Stimulated activated CD4-positive, alpha-beta T cell treated with anti-CD3 and anti-CD28 coated beads, Interleukin-15, amount 100 ng/mL, for 48 hours (primary cell): ENCODE measurements at places on chromosomes 12 and 14.
A peak's percentile ranks its signal among the peaks of the same experiment; 100 is the strongest.

GRCh38 chr14:64761441-64762043, 57.3 kb downstream of the PLEKHG3 start:
- DNase-seq: no peak

- DNase-seq: no peak
Measured at GRCh38 chr12:29879606-29880308, 96.0 kb upstream of the TMTC1 start.

GRCh38 chr14:99032759-99033158, 239.2 kb downstream of the BCL11B start:
- no peak for DNase-seq

GRCh38 chr12:52521568-52522266, 1.5 kb upstream of the KRT5 start:
- DNase-seq: no peak

DNA sequence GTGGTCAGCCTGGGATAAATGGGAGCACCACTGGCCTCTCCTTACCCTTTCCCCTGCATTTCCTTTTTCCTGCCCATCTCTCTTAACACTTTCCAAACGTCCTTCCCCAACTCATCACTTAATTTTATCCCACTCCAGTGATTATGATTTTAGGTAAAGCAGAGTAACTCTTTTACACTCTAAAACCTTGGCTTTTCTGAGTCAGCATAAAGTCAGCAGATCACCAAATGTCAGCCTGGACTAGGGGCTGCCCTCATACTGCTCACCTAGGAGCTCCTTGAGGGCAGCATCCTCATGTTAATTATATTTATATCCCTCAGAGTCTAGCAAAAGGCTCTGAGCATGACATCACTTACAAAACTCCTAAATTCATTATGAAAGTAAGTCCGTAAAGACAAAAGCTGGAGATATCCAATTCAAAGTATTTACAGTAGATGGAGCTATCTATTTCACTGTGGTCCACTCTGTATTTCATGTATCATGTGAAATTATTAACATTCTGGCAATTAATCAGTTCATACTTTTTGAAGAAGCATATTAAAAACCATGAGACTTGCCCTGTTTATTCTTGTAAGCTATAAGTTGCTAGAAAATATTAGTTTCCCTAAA, 17.0 kb upstream of the DICER1 start:
- DNase-seq: no peak

- peak; percentile 69 for DNase-seq
Measured at GRCh38 chr12:89524541-89525304, at the start of gene GALNT4. GALNT4 (minus strand) TSS chr12:89524796; CDS start chr12:89524549, 247 bp downstream.

DNA sequence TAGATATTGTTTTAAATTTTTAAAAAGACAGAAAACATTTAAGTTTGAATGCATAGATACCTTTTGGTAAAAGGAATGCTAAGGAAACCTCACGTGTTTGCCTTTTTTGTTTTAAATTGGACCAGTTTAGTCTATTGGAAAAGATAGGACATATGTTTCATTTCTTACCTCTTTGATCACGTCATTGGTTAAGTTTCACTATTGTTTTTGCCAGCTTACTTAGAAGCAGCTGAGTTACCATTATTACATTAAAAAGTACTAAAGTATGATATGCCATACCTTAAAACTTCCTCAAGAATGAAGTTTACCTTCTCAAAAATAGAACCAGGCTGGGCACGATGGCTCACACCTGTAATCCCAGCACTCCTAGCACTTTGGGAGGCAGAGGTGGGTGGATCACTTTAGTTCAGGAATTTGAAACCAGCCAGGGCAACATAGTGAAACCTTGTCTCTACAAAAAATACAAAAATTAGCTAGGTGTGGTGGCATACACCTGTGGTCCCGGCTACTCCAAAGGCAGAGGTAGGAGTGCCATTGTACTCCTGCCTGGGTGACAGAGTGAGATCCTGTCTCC, 54.4 kb downstream of the SRGAP1 start:
- DNase-seq: no peak

DNA sequence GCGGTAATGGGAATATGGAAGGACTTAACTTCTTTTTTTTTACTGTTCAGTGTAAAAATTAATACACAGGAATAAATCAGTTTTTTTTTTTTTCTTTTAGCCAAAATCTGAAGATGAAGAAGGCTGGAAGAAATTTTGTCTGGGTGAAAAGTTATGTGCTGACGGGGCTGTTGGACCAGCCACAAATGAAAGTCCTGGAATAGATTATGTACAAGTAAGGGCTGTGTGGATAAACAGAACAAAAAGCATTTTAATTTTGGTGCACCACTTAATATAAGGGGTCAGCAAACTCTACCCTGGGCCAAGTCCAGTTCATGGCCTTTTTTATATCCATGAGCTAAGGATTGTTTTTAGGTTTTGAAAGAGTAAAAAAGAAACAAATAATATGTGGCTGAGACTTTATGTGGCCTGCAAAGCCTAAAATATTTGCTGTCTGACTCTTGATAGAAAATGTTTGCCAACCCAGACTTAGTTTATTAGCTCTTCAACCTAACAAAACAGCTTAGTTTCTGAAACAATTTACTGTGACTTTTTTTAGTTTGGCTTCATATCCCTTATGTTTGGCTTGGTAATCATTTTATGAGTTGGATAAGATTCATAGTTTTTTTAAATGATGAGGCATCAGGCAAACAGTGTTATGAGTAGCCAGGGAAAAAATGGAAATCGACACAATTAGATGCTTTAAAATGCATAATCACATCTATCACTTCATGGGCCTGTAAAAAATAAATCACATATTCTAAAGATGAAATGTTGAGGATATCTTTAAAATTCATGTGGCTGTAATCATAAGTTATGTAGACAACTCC, 8.4 kb downstream of the GEMIN2 start:
- no peak for DNase-seq

GRCh38 chr12:76864791-76865400, 13.9 kb downstream of the CSRP2 start:
- DNase-seq: no peak

GRCh38 chr14:72709916-72710611, 183.8 kb downstream of the DPF3 start:
- DNase-seq: no peak

DNA sequence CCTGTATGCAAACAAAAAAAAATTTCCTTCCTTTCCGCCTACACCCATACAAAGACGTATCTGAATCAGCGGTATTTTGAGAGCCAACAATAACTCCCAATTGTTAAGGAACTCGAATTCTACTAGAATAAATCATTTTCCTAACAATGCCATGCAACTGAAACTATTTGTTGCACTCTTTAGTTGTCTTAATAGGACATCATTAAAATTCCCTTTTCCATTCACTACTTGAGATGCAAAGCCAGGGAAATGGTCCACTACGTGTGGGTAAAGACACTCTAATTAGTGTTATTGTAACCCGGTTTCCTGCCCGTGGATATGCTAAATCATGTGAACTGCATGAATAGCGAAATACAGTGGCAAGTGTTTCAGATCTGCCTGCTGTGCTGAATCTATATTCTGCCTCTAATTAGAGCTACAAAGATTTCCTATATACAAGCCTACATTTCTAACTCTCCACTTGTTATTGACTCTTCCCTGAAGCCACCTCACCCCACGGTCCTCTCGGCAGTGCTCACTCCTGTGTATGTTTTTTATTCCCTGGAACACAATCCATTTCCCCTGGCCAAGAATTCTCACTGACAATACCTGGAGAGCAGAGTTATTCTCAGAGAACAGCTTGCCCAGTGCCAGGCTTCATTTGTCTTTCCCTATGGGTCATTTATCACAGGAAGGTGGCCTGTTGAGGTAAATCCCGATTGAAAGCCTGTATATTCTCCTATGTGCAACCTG, 168.3 kb downstream of the PAWR start:
- DNase-seq: no peak

GRCh38 chr12:11075642-11076041, 13.5 kb upstream of the TAS2R46 start:
- no peak for DNase-seq

DNA sequence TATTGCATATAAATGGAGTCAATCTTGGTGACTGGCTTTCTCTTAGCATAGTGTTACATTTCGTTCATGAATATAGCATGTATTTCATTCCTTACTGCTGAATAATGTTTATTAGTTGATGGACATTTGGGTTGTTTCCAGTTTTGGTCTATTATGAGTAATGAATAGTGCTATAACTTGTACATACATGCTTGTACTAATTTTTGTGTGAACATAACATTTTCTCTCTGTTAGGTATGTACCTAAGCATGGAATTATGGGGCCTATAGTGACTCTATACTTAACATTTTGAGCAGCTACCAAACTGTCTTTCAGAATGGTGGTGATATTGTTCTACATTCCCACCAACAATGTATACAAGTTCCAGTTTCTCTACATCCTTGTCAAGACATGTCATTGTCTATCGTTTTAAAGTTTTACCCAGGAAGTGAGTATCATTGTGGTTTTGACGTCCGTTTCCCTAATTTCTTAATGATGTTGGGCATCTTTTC, 23.1 kb downstream of the ATP2A2 start:
- DNase-seq: no peak

DNA sequence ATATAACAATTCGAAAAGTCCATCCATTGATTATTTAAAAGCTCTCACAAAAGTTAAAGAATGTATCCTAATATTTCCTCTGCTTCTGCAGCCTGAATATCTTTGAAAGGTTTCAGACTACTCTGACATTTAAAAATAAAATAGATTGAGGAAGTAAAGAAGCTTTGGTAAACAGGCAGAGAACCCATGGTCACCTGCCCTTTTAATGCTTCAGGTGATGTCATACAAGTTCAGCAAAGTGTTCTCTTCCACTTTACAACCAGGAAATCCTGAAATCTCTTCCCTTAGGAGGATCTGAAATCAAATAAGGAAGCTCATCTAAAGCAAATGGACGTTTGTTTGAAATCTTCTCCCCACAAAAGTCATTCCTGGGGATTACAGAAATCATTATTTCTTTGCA, 322.4 kb downstream of the PDZRN4 start:
- DNase-seq: no peak

GRCh38 chr14:37810094-37810801, 214.8 kb downstream of the TTC6 start:
- no peak for DNase-seq

DNA sequence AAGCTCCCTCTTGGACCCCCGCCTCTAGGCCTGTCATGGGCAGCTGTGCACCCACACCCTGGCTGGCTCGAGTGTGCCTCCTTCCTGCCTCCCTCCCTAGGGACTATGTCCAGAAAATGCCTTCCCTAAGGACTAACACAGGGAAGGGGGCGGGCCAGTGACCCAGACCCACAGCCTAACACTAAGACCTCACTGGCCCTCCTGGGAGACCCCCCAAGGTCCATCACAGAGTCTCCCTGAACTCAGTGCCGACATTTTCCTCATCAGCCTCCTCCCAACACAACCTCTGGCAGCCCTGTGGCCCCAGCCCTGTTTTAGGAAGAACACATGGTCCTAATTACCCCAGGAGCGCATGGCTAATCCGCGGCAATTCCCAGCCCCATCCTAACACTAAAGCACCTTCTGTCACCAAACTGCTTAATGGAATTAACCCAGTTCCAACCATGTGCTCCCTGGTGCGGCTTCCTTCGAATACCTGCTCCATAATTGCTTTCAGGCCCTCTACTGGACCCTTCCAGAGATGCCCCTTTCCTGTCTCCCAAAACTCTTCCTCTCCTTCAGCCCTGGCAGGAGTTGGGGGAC, 5.6 kb downstream of the MSI1 start:
- no peak for DNase-seq

DNA sequence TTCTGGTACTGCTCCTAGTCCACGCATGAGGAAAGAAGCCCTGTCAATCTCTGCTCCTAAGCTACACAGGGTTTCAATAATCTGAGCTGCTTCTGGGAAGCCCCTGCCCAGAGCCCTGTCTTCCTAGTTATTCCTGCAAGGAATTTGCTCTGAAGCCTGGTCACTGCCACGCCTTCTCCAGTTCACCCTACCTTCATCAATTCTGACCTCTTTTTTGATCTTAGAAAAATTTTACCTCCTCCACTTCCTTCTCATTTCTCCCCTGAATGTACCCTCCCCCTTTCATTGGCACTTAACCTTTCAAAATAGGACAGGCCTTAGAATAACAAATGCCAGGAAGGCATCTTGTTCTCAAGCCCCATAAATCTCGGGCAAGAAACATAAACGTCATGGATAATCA, 14.9 kb upstream of the LRRK2 start:
- DNase-seq: no peak

- DNase-seq: no peak
Measured at GRCh38 chr14:89899917-89900663, 54.4 kb downstream of the EFCAB11 start.

- DNase-seq: no peak
Measured at GRCh38 chr12:27967551-27968054, 4.9 kb downstream of the PTHLH start.

- DNase-seq: no peak
Measured at GRCh38 chr12:124902916-124903315, 11.5 kb downstream of the UBC start.

- no peak for DNase-seq
Measured at GRCh38 chr12:9378430-9378835, 170.2 kb upstream of the PZP start.

- DNase-seq: no peak
Measured at GRCh38 chr12:114229150-114229549, 176.8 kb downstream of the TBX5 start.

DNA sequence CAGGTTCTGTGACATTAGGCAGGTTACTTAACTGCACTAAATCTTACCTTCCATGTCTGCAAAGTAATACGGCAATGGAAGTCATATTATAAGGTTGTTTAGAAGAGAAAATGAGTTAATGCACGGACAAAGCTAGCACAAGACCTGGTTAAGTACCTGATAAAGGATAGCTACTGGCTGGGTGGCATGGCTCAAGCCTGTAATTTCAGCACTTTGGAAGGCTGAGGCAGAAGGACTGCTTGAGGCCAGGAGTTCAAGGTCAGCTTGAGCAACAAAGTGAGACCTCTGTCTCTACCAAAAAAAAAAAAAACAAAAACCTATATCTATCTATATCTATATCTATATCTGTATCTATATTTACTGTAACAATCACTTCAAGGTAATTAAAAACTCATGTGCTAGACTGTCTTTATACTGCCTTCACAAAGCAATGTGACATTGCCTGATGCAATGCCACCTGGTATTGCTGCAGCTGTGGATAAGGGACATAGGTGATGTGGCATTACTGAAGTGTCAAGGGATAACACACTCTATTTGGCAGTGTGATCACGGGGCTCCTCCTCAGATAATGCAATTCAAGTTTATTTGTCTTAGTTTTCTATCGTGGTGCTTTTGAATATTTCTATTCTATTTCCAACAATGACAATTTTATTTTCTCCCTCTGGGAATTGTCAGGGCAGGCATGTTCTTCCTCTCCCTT, 107.1 kb downstream of the PAX9 start:
- DNase-seq: no peak

GRCh38 chr12:2300886-2301285, 248.1 kb downstream of the CACNA1C start:
- DNase-seq: no peak
